Activated B cell treated with CpG ODN at 0.5 μM for 24 hours (primary cell): ENCODE measurements at places on chromosomes 5 and 9. TPM values are rescaled to one million over a fixed set of nuclear protein-coding genes. Genes with fewer than 3 reads are reported as not detected.

Gene TAF11L11
- not detected in 2 replicates for total RNA-seq

Gene NPR3
- total RNA-seq, result not detected in 2 replicates

Gene PCDHA6
- total RNA-seq, result not detected in 2 replicates

GRCh38 chr5:34866989-34867471, 28.1 kb downstream of the TTC23L start:
- no peak for DNase-seq

DNA sequence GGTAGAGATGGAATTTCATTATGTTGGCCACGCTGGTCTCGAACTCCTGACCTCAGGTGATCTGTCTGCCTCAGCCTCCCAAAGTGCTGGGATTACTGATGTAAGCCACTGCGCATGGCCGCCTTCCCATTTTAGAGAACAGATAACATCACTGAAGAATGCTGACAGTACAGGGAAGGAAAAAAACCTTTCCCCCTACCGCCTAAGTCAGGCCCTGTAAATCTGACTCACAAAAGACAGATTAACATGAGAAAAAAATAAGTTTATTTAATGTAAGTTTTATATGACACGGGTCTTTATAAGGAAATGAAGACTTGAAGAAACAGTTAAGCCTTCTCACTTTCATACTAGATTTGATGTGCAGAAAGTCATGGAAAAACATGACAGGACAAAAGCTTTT, 227.2 kb upstream of the ZNF608 start:
- DNase-seq, result no peak

- no peak for DNase-seq
Measured at GRCh38 chr5:5314166-5314565, 108.3 kb upstream of the ICE1 start.

GRCh38 chr9:134126373-134126772, 9.5 kb upstream of the WDR5 start:
- DNase-seq, result no peak

DNA sequence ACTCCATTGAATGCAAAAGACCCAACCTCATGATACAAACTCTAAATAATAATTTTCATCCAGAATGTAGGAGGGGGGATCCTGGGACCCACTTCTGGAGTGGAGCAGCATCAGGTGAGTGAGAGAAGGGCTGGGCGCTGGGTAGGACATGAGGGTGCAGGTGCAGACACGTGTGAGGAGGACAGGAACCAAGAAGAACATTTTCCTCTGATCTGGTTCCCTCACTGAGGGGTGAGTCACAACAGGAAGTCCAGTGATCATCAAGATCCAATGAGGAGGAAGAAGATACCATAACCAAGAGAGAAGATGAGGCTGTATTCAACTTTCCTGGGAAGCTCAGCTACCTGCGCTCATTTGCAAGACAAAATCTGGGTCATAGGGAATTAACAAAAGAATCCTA, 57.4 kb downstream of the SFXN1 start:
- no peak for DNase-seq

- no peak for DNase-seq
Measured at GRCh38 chr9:130561056-130561455, 18.3 kb upstream of the FUBP3 start.

GRCh38 chr9:99464568-99464967, 242.5 kb downstream of the SEC61B start:
- DNase-seq, result no peak
